NCI-H1105 (cell line): ENCODE measurements at places on chromosomes 6 and 20.
A peak's percentile ranks its signal among the peaks of the same experiment; 100 is the strongest.

- no peak for DNase-seq
Observed at GRCh38 chr20:58950603-58951002, 30.5 kb upstream of the NELFCD start.

DNA sequence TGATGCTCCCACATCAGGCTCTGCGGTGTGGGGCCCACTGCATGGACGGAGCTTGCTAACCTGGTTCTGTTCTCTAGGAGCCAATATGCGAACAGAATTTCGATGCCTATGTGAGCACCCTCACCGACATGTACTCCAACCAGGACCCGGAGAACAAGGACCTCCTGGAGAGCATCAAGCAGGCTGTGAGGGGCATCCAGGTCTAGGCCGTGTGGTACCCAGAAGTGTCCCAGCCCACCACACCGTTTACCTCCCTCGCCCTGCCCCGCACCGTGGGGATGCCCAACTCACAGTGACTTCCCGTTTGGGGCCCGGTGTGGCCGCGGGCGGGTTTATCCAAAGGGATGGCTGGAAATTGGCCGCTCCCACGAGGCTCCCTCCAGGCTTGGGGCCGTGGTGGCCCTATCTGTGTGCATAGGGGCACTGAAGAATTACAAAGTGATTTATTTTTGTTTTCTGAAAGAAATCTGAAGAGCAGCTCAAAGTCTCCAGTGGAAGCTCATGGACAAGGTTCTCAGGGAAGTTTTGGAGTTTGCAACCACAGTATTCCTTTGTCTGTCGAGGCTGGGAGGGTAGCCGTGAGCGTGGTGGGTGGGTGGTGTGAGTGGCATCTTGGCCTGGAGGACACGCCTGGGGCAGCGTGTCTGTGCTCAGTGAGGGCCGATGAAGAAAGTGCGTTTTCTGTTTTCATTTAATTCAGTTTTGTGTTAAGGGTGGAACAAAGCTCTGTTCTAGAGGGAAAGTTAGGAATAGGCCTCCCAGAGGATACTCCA, 15.1 kb upstream of the PCMTD2 start:
- no peak for DNase-seq

DNA sequence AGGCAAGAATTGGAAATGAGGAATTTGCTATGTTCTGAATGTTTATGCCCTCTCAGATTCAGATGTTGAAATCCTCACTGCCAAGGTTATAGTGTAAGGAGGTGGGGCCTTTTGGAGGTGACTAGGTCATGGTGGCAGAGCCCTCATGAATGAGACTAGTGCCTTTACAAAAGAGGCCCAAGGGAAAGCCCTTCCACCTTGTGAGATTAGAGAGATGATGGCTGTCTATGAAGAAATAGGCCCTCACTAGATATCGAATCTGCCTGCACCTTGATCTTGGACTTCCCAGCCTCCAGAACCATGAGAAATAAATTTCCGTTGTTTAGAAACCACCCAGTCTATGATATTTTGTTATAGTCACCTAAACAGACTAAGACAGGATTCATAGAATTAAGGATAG, 10.4 kb downstream of the ASIP start:
- DNase-seq = no peak

DNA sequence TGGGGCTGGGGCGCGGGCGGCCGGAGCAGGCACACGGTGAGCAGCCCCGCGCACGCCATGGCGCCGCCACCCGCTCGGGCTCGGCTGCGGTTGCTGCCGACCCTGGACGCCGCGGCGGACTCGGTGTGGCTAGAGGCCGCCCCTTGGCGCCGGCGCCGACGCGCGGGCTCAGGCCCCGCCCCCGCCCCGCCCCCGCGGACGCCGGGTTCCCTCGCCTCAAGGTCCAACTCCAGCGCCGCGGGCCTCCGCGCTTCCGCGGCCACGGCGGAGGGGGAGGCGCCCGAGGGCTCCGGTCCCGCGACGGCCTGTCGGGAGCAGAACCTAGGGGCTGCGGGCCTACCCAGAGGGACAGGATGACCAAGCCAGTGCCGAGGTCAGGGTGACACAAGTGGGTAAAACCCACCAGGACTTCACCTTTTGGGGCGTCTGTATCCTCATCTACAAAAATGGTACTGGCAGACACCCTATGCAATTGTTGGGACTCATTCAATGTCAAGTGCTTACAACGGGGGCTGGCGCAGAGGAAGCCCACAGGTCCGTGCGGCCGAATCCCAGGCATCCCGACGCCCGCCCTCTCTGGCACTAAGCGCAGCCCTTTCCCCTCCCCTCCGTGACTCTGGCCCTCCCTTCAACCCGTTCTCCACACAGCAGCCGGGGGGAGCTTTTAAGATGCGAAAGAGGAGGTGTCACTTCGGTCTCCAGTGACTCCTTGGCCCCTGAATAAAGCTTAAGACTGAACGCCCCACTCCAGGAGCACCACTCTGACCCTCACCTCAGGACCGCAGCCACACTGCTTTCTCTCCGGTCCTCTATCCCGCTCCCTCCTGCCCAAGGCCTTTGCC, at the start of gene NECAB3:
Gene NECAB3 (minus strand): TSS at position 135 of the 842 bp plus-strand sequence. CDS start 76 bp downstream, at position 59.
- peak; percentile 82 for DNase-seq

- no peak for DNase-seq
Observed at GRCh38 chr6:97443408-97444080, 160.5 kb upstream of the MMS22L start.

GRCh38 chr6:143564484-143565017, 53.0 kb upstream of the FUCA2 start:
- no peak for DNase-seq

GRCh38 chr20:20267685-20268370, 100.1 kb upstream of the INSM1 start:
- DNase-seq = peak; percentile 83

DNA sequence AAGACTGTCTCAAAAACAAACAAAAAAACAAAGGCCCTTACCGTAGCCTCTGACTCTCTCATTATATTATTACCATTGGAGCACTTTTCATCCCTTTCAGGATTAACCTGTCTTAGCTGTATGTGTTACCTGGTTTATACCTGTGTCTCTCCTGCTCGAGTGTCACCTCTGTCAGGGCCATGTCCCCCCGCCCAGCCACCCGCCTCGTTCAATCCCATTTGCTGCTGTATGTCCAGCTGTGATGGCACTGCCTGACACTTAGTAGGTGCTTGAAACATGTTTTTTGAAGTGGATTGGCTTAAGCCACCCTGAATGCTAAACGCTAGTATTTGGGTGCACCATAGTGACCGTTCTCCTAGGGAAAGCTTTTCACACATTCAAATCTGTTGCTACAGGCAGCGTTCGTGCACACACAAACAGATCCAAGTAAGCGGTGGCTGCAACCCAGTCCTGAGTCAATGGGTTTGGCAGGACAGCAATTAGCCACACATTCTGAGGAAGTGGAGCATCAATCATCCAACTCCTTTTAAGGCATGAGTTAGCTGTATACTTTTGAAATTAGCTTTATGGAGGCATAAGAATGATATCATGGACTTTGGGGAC, 98.9 kb upstream of the ZNF217 start:
- no peak for DNase-seq

- no peak for DNase-seq
Observed at GRCh38 chr6:73792738-73793137, 96.7 kb downstream of the CD109 start.

GRCh38 chr6:5102267-5102970, 17.3 kb downstream of the PPP1R3G start:
- no peak for DNase-seq

DNA sequence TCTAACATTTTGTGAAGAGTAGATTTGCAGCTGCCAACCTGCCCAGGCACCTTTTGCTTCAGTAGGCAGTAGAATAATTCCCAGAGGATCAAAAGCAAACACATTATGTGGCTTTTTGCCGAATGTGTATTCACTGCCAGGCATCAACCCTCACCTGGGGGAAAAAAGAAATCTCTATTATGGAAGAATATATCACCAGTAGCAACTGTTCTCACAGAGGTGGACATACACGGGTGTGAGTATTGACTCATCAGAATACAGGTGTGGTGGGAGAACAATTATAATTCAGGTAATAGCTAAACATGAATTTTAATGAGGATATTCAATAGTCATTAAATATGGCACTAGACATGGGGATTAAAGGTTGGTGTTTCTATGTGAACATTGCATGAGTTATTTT, 910.7 kb downstream of the TFAP2A start:
- peak; percentile 91 for DNase-seq

DNA sequence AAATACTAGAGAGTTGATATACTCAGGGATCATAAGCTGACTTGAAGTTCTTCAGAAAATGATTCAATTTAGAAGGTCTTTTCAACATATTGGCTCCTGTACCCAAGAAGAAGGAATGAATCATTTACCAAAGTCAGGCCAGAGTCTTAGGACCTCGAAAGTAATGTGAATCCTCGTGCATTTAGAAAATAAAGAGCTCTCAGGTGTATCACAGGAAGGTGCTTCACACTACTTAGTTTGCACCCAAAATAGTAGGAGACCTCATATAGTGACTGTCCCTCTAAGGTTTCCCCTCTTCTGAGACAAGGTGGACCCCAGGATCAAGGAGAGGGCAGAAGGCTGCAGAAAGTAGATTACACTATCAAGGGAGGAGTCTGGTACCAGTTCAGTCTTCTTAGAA, 71.8 kb downstream of the F13A1 start:
- DNase-seq = no peak

GRCh38 chr6:123904228-123904627, 100.6 kb downstream of the NKAIN2 start:
- DNase-seq = no peak

DNA sequence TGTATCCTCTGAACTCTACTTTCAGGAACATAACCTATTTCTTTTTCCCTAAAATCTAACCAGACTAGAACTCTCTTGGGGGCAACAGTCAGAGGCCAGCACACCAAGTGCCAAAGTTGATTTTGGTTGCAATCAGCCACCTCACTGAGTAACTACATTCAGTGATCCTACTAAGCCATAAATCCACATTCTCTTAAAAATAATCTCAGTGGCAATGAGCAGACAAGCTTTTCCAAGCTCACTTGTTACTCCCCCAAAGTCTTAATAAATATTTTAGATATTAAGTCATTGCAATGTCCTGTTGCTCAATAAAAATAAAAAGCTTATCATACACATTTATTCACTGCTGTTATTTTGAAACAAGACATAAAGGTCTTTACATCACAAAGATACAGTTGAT, 9.8 kb downstream of the RGS17 start:
- DNase-seq = no peak

- no peak for DNase-seq
Observed at GRCh38 chr6:149277621-149278020, 39.9 kb upstream of the TAB2 start.

DNA sequence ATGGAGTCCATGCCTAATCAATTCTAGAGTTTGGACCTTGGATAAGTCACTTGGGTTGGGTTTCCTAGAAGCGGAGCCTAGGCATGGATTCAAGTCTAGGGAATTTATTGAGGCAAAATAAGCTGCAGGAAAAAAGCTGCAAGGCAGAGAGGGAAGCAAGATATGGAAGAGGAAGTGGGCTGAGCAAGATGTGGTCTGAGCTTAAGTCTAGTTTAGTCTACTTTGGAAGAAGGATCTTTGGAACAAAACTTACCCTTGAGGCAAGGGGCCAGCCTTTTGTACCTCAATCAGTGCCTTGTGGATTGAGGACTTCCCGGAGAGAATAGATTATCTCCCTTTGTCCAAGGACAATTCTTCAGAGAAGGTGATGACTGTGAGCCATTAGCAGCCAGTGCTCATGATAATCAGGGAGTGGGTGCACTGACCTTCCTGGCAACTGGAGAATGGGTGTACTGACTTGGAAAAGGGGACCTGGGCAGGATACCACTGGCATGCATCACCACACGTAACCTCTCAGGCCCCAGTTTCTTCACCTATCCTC, 10.9 kb downstream of the ZSCAN9 start:
- no peak for DNase-seq
